Stimulated activated memory B cell treated with anti-CD40 and anti-IgM and Interleukin-4, amounts not matched to agents 10 μg/mL and 1 μg/mL and 100 μg/mL, for 72 hours (primary cell): ENCODE measurements at places on chromosomes 2 and 18.
A peak's percentile ranks its signal among the peaks of the same experiment; 100 is the strongest.

GRCh38 chr2:173822889-173823542 is 142.2 kb downstream of the SP3 start:
- peak; percentile 61 for ATAC-seq

DNA sequence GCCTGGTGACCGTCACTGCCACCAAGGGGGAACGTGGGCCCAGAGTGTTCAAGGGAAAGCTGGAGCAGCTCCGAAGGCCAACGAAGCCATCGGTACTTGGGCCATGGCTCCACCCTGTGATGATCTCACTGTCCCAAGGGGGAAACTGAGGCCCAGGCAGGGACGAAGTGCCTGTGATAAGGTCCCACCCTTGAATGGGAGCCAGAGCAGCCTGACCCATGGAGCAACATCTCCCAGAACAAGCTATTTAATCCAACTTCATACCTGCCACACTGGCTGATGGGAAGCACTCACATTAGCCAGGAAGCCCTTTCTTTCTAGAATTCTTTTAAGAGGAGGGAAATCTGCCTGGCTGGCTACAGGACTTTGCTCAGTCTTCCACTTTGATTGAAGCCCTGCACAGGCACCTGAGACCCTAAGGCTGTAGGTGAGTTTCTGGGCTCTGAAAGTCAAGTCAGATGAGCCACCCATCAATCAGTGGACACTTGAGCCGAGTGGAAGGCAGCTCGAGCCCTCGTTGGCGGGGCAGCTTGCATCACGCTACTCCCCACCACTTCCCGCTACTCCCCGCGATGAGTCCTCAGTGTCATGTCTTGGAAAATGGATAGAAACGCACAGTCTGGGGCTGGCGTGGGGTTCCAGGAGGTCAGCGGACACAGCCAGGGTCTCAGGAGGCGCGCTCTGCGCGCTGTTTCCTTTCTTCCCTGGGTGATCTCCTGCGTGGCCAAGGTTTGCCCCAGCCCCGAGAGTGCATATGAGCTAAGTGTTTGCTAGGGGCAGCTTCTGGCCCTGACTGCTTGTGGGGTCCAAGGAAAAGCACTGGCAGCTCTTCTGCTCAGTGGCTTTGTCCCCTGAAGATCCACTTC is 2.5 kb upstream of the HS6ST1 start:
- ATAC-seq: no peak

DNA sequence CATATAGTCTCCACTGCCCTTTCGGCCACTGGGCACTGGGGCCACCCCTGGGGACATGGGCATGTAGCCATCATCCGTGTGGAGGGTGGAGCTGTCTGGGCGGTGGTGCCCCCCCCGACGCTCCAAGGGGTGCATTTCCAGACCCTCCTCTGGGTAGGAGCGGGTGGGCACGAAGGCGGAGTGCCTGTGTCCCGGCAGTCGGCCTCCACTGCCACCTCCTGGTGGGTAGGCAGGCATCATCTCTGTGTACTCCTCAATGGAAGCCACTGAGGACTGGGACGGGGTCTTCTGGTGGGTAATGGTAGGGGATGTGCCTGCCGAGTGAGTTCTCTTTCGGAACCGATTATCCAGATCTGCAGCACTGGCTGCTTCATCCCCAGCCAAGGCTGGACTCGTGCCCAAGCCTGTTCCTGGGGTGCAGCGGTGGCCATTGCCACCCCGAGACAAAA is 2.8 kb downstream of the IRS1 start:
- ATAC-seq: no peak

- no peak for ATAC-seq
Measured at GRCh38 chr18:63820694-63821093, 45.5 kb downstream of the SERPINB7 start.

DNA sequence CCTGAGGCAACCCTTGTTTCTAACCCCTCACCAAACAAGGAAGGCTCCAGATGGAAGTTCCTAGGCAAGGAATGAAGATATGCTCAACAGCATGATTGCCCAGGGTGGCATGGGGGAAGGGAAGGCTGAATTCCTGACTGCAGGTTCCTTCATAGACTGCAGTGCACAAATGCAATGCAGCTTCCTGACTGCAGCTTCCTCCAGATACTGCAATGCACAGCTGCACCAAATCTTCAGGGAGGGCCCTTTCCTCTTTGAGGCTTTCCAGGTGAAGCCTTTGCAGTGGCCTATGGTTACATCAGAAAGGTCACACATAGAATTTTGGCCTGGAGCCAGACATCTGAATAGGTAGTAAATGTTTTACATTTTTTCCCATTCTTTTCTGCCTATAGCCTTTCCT is 58.8 kb upstream of the DYNAP start:
- ATAC-seq: no peak

GRCh38 chr2:142973160-142973821 is 95.8 kb downstream of the KYNU start:
- ATAC-seq: peak; percentile 34

DNA sequence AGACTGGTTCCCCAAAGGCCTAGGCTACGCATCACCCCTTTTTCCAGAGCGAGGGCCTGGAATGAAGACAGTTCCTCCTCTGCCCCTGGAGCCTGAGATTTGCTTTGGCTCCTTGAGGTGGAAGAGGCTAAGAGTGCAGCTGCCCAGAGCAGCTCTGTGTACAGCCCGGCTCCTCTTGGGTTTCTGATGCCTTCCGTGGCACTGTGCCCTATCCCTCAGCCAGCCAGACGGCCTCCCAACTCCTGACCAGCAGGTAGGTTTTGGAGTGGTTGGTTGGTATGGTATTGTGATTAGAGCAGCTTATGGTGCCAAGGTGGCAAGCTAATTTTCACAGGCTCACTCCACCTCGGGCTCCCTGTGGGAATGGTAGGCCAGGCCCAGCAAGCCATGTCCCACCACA is 112.2 kb downstream of the TANC1 start:
- peak; percentile 20 for ATAC-seq

DNA sequence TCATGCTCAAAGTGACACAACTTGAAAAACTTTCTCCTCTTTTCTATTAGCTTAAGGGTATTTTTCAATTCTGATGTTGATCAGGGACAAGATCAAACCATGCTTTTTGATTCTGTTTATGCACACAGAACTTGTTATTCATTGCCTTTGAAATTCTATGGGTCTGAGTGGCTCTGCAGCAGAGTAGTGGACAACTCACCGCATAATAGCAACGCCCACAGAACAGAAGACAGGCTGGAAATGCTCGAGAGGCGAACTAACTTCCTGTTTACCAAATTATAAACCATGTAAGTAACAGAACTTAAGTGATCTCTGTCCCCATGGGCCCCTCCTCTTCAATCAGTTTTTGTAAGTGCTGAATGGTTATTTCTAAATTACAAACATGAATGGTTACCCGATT is 131.2 kb downstream of the CBLN2 start:
- ATAC-seq: no peak

GRCh38 chr2:17101596-17101995 is 416.6 kb downstream of the RAD51AP2 start:
- no peak for ATAC-seq

DNA sequence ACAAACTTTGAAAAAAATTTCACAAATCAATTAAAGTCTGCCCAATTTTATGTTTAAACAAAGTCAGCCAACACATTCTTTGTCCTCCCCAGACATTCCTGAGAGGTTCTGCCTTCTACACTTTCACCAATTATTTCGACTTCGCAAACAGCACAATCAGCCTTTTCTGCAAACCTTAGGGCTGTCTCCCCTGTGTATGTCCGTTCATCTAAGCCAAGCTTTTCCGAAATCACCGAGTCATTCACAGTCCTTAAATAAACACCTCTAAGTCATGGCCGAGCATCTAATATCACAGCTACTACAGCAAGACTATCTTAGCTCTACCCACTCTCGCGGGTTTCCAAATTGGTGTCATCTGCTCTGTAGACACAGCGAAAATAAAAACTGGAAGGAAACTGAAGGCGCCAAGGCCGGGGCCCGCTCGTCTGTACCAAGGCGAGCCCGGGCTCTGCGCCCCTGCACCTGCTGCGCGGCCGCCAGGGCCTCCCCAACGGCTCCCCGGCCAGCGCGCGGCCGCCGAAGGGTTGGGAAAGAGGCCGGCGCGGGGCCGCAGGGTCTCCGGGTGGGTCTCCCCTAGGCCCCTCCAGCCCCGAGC is 730 bp downstream of the ODC1 start:
- peak; percentile 63 for ATAC-seq

DNA sequence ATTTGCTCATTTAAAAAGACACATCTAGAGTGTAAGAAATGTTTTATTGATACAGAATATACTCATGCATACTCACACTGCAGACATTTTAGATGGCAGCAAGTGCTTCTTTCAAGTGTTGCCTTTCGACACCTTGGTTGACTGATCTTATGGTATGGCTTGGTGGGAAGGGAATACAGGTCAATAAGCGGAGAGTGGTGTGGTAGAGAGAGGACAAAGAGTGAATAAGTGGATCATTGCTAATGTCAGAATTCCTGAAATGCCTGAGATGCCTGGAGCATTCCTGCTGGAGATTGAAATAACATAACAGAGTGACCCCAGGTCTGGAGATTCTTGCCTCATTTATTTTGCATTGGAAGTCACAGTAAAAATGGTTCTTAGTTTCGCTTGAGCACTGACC is 76.7 kb downstream of the RND3 start:
- no peak for ATAC-seq

- no peak for ATAC-seq
Measured at GRCh38 chr2:64812285-64812684, 158.6 kb upstream of the SERTAD2 start.

DNA sequence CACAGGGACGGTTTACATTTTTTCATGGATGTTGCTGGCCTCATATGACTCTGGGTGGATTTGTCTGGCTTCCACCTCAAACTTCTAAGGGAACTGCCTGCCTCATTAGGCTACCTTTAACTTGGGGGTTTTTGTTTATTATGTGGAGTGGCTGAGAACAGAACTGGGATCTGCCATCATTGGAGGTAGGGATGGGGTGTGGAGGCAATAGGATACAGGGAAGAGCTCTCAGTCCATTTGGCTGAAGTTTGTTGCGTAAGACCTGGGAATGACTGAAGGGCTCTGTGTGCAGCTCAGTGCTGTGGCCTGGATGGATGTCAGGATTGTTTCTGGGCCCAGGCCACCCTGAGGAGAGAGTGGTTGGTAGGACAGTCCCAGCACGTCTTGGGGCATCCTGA is 31.2 kb downstream of the ASB1 start:
- no peak for ATAC-seq

DNA sequence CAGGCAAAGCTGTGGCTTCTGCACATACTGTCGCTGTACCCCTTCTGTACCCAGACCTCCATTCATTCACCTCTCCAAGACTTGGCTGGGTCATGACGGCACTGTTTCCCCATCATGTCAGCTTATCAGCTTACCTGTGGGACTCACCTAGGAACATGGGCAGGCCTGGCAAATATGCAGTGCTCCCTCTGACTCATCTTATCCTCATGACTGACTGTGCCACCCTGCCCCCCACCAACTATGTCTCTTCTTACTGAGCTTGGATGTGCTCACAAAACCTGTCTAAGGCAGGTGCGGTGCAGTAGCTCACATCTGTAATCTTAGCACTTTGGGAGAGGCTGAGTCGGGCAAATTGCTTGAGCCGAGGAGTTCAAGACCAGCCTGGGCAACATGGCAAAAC is 152.4 kb downstream of the MGAT5 start:
- ATAC-seq: no peak

DNA sequence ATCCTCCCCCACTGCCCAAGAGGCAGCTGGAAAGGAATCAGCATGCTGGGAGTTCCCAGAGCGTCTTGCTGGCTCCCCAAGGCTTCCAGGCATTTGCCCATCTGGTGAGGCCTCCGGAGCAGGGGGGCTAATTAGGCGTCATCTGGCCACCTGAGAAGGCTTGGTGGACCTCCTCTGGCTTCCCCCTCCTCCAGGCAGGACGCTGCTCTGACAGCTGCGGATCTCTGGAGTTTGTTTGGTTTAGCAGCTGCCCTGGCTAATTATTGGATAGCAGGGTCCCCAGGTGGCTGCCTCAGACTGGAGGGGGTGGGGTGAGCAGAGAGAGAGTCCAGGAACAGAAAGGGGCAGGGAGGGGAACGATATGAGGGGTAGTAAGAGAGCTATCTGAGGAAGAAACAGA is 425.2 kb upstream of the MEX3C start:
- ATAC-seq: no peak

DNA sequence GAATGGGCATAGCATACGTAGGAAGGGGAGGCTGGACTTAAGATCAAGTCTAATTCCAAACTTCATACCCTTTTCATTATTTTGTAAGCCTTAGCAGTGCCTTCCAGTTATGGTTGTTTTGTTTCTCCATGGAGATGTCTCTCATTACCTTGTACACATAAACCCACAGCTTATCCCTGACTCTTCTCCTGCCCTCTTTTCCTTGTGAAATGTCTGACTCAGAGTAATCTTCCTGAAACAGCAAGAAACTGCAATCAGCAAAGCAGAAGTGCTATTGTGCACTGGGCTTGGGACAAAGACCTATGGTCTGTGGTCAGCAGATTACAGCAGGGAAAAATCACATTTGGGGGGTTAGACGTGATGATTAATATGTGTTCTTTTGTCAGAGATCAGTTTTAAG is 176.7 kb downstream of the IKZF2 start:
- ATAC-seq: no peak

GRCh38 chr2:229920011-229920641 is 1.7 kb downstream of the TRIP12 start:
- ATAC-seq: no peak

GRCh38 chr2:164560902-164561301 is 60.4 kb downstream of the GRB14 start:
- ATAC-seq: no peak

DNA sequence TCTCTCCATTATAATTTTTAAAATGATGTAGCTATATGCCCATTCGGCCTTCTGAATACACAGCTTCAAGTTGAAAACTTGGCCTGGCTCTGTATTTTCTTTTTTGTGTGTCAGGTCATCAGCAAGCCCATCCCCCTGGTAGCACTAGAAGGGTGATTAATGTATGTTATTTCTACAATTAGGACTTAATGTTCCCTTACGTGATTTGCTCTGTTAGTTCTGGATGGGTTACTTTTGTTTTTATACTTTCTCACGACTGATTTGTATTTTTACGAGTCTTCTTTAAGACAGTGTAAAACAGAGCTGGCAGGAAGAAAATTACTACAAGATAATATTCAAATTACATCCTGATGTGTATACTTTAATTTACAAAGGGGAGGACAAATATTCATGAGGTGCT is 88.4 kb upstream of the RGPD4 start:
- ATAC-seq: no peak

DNA sequence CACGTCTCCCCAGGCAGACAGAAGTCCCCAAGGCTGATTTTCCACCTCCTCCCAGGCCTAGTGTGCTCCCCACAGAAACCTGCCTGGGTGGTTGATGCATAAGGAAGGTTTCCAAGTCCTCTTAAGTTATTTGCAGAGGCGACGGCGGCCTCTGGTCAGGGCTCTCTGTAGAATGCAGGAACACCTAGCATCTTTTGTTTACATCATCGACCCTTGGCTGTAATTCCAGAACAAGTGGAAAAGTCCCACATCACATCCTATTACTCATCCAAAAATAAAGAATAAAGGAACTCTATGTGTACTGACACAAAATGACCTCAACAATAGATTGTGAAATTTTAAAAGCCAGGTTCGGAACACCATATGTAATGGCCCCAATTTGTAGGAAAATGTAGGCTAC is 211.1 kb downstream of the ALPK2 start:
- ATAC-seq: no peak

- no peak for ATAC-seq
Measured at GRCh38 chr2:84959095-84959565, 11.8 kb upstream of the KCMF1 start.
